ENCODE measurements at places on chromosomes 12 and 14.

- no peak for DNase-seq
These were observed 258.0 kb upstream of the DDHD1 start for GRCh38 chr14:53411125-53411524.

DNA sequence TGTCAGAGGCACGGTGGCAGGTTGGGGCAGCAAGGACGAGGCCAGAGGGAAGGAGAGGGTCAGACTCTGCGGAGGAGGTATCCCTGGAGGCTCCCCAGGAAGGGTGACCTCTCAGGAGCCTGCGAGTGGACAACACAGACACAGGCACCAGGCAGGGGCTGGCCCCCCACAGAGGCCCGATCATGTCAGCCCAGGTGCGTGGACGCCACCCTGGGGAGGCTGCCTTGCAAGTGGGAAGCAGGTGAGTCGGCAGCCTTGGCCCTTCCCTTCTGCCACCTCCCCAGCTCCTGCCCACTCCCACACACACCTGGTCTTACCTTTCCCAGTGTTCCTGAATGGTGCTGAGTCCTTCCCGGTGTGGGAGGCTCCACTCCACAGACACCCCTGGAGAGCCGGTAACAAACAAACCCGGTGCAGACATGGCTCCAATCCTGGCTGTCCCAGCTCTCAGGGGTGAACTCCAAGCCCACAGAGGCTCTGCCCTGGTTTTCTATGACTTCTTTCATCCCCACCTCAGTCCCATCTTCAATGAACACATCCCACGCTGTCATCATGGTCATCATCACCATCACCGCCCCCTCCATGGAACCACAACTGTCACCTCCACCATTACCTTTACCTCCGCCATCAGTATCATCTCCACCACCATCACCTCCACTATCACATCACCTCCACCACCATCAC lies 5.2 kb downstream of the ZBTB42 start:
- DNase-seq, result no peak

- DNase-seq, result no peak
These were observed 93.7 kb upstream of the FUT8 start for GRCh38 chr14:65318636-65319506.

GRCh38 chr14:59020382-59020781 lies 168.1 kb upstream of the DAAM1 start:
- DNase-seq, result no peak

- DNase-seq, result no peak
These were observed 30.8 kb upstream of the ZFP36L1 start for GRCh38 chr14:68823434-68824206.

DNA sequence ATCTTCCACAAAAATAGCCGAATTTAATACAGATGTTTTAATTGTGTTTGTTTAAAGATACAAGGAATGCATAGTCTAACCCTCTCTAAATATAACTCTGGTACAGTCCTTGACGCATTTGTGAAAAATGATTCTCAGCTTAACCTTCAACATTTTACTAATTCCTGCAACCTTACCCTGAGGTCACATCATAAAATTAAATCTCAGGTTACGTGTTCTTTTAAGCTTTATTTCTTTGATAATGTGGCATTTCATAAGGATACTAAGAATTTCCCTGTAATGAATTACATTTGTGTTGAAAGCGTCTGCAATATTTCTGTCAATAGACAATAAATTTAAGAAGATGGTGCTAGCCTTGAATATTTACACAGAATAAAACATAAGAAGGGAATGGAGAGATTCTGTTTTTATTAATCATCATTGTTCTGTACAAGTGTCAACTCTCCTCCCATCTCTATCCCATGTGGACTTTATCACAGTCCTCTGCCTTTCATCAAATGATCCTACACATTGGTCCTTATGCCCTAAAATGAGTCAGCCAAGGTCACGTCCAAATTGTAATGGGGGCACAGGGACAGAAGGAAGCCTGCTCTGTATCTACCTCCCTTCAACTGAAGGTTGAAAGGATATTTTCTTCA lies 769.3 kb upstream of the FLRT2 start:
- no peak for DNase-seq

DNA sequence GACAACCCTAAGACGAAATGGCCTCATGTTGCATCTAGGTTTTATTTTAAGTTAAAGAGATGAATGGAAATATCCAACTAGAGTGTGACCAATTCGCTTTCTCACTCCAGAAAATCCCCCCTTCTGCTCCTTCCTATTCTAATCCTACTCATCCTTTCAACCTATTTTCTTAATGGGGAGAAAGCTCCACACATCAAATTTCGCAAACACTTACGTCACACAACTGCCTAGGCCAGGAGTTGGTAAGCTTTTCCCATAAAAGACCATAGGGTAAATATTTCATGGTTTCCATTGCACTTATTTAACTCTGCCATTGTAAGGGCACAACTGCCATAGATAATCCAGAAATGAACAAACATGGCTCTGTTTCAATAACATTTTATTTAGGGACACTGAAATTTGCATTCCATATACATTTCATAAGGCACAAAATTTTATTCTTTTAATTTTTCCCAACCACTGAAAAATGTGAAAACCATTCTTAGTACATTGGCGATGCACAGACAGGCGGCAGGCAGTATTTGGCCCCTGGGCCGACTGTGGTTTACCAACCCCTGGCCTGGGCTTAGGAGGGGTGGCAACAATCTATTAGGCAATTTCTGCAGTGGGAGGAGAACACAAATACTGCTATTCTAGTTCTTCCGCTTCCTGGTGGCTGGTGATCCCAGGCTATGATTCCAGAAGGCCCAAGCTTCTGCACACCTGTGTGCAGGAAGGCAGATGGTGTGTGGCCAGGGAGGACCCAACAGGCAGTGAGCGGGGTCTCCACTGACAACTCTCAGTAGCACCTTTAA lies 67.2 kb upstream of the FOXN3 start:
- no peak for DNase-seq

DNA sequence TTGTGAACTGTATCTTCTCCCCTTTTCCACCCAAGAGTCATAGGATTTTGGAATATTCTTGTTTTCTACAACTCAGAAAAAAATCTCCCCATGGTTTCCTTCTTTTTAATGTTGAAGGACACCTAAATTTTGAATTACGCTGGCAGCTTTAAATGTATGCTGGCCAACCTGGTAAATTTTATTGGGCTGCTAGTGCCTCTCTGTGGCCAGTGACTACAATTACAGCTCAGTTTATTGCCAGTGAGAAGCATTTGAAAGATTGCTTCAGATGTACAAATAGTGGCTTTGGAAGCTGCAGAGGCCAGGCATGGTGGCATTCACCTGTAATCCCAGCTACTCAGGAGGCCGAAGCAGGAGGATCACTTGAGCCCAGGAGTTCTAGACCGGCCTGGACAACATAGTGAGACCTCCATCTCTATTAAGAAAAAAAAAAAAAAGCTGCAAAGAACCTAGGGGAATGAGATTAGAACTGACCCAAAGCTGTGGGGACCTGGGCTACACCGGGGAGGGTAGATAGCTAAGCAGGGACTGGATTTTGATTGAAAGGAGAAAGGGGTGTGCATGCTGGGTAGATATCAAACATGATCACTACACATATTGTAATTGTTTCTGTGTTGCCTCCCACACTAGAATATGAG lies 7.6 kb upstream of the RAB21 start:
- DNase-seq, result peak; percentile 69

GRCh38 chr14:61503167-61503801 lies 181.9 kb downstream of the PRKCH start:
- peak; percentile 78 for DNase-seq

DNA sequence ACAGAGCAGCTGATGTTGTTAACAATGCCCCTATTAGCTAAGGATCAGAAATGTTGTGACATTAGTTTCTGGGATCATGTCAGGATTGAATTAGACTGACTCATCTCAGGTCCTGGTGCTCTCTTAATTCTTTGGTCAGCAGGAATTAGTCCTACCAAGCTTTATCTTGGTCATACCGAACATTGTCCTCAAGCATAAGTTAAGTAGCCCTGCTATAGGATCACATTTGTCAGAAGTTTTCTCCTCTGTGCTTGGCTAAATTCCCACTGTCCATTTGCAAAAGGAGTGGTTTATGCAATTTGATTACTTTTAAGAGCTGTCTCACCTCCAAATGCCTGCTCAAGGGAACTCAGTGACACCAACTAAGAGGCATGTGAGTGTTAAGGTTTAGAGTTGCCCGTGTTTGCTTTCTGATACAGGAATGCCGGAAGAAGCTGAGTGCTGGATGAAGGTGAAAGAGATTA lies 48.4 kb upstream of the IFNG-AS1 start:
- DNase-seq, result no peak

DNA sequence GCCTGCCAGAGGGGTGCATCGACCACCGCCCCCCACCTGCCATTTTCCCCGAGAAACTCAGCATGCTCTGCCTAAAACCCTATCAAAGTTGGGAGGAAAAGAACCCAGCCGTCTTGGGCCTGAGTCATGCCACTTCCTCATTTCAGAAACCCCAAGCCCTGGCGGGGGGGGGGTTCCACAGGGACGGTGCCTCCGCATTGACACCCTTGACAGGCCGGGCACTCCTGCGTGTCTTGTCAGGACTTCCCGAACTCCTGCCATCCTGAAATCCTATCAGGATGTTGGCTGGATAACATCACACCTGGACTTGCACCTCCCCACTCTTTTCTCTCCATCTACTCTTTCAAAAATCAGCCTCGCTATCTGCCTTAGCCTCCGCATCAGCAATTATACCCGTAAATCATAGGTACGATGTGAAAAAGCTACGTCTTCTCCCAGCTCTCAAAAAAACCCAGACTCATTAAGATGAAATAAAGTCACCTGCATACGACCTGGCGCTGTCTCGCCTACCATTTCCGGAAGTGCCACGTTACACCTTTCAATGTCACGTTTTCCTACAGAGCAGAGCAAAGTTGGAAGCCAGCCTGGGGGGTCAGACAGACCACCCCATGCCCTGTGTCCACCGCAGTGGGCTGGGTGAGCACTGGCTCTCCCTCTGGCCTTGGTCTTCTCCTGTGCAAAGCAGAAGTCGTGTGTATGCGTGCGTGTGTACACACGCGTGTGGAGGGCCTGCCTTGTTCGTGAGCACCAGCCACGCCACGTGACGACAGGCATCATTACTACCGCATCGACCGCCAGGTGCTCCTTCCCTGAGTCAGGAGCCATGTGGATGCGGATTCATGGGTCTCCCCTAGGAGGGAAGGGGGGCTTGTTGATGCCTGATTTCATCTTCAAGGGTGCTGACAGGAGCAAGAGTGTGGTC lies 96.7 kb downstream of the RFLNA start:
- DNase-seq, result peak; percentile 32

GRCh38 chr12:130041983-130042812 lies 120.1 kb upstream of the FZD10 start:
- no peak for DNase-seq

GRCh38 chr12:50751948-50752721 lies 11.8 kb upstream of the ATF1 start:
- DNase-seq, result no peak

DNA sequence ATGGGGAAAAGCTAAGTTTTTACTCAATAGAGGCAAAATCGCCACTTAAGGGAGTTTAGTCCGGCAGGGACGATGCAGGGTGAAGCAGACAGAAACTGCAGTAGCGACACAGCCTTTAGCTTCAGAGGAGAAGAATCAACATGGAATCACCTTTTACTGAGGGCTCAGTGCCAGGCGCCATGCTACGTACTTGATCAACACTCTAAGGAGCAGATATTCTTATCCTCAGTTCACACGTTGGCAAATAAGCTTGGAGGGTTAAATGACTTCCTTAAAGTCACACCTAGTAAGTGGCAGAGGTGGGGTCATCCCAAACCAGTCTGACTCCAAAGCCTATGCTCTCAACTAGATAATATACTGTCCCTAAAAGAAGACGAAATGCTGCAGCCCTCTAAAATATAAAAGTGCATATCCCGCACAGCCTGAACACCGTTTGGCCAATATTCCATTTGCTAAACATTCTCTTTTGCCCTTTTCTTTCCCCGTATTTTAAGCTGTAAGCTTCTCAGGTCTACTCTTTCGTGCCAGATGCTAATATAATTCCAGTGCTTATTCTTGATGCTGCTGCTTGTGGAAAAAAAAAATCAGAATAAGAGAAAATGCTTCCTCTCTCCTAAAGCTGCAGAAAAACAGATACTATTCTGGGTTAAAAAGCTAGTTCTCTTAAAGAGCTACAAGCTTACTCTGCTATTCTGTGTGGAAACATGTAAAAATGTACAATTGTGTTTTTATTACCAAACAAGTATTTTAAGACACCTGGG lies 10.9 kb downstream of the CCDC92 start:
- DNase-seq, result no peak

DNA sequence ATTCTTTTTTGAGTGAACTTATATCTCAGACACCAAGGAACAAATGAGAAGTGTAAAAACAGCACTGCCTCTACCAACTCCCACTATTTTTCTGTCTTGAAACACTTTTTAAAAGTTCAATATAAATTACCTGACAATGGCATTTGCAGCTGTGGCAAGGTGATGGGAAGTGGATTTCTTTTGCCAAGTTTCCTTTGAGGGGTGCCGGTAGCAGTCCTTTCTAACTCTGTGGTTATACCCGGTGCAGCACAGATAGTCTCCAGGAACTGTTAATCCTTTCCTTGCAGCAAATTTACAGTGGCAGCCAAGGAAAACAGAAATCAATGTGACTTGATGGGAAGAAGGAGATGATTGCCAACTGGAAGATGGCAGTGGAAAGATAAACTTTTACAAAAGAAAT lies 243.7 kb downstream of the BCAT1 start:
- no peak for DNase-seq

GRCh38 chr12:84696908-84697540 lies 215.6 kb downstream of the SLC6A15 start:
- DNase-seq, result no peak

DNA sequence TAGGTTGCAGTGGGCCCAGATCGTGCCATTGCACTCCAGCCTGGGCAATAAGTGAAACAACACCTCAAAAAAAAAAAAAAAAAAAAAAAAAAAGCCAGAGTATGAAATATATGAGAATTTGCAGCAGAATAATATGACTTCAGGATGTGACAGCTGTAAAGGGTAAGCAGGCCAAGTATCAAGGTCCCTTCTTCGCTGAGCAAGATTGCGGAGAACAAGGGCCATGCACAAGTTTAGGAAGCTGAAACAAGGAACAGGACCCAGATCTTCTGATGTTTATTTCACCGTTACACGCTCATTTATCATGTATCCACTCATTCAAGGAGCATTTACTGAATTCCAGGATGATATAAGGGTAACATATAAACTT lies 659 bp upstream of the FOXJ2 start:
- no peak for DNase-seq

GRCh38 chr12:7005311-7005710 lies 13.0 kb downstream of the LPCAT3 start:
- DNase-seq, result no peak

GRCh38 chr14:42921901-42922300 lies 1315.2 kb downstream of the LRFN5 start:
- no peak for DNase-seq

- no peak for DNase-seq
These were observed 48.0 kb upstream of the RIMBP2 start for GRCh38 chr12:130764073-130764472.

All from CD4-positive, alpha-beta T cell treated with Interleukin-15 for 4 hours (primary cell).